Endothelial cell of umbilical vein (primary cell): ENCODE measurements at places on chromosomes 13 and 19. TPM values are rescaled to one million over a fixed set of nuclear protein-coding genes. Genes with fewer than 3 reads are reported as not detected.

DNA sequence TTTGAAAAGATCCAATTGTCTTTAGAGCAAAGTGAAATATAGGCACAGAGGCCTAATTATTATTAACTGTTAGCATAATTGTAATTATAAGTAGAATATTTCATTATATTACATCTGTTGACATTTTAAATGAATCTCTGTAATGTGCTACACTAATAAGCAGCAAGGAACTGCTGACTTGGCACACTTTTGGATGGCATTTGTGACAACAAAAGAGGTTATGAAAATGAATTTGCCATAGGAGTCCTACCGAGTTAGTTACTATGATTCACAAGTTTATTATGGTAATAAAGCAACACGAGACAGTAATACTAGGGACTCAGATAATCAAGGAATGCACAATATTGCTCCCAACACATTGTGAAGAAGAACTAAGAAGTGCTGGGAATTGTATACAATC, 213.8 kb upstream of the PCDH9 start:
- no peak for DNase-seq

- DNase-seq, result no peak
Measured at GRCh38 chr19:1387684-1388636, 4.3 kb downstream of the NDUFS7 start.

DNA sequence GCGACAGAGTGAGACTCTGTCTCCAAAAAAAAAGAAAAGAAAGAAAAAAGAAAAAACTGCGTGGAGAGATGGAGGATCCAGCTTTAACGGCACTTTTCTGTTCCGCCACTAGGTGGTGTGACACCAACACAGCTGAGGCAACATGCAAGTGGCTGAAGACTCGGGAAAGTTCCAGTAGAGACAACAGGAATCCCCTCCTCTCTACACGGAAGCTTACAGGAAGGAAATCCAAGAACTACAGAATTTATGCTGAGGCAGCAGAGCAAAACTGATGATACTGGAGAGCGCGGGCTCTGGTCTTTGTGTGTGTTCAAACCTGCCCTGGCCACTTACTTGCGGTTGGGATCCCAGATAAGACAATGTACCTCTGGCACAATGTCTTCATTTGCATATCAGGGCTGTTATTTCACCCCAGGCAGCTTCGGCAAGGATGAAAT, 9.9 kb downstream of the RANBP3 start:
- peak; percentile 84 for DNase-seq

GARIN5A gene
- 0.44 and 0.62 TPM in 2 replicates for total RNA-seq

- DNase-seq, result no peak
Measured at GRCh38 chr19:1675633-1676350, 23.4 kb upstream of the TCF3 start.

CYP2A6 gene
- total RNA-seq, result not detected in 2 replicates

GRCh38 chr19:39254531-39255345, 6.1 kb upstream of the IFNL4 start:
- no peak for DNase-seq

GRCh38 chr19:19385896-19386869, 19.3 kb upstream of the GATAD2A start:
- peak; percentile 30 for DNase-seq
